ENCODE measurements at places on chromosomes 2 and 18.

- no peak for DNase-seq
Observed at GRCh38 chr2:63700271-63700670, 111.5 kb downstream of the MDH1 start.

DNA sequence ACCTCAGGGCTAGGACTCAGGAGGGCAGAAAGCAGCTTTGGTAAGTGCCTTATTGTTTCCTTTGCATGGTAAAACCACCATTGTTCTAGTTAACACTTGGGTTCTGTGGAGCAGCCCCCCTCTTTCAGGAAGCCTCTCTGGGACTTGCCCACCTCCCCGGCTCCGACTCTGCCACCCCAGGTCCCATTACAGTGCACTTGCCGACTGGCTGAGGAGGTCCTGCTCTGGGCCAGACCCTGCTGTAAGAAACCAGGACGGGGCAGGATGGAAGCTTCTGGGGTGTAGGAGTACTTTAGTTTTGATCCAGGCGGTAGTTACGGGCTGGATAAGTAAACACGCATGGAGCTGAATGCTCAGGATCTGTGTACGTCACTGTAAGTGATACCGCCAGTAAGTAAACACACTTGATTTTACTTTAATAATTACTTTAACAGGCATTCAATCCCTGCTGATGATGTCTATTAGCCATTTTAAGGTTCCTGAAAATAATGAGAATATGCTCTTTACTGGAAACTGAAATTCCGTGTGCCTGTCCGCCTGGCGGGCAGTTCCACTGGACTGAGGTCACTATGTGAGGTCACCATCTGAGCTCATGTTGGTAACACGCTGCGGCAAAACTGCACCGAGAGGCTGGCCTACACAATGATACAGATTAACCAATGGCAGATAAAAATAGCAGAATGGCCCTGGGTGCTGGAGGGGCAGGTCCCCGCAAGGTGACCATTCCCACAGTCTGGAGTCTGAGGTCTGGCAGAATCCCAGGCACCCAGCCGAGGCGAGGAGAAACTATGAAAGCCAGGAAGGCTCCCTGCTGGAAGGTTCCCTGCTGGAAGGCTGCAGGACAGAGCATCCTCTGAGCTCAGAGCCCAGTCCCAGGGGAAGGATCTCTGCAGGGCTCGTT is 25.2 kb downstream of the HS1BP3 start:
- no peak for DNase-seq

DNA sequence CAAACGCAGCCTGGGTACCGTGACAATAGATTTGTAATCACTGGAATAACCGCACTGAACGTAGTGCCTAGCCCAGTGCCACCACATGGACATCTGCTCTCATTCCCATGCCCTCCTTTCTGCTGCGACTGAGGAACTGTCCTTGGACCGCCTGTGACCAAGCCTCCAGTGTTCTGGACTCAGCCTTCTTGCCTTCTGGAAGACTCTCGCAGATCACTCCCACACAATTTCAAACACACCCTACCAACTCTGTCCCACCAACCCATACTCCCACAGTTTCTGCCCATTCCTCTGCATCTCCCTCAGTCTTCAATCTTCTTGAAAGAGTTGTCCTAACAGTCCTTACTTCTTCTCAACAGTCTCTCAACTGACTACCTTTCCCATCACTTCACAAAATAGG is 2.1 kb downstream of the RNF149 start:
- peak; percentile 34 for DNase-seq

GRCh38 chr2:43152186-43152585 is 74.2 kb downstream of the ZFP36L2 start:
- DNase-seq, result no peak

DNA sequence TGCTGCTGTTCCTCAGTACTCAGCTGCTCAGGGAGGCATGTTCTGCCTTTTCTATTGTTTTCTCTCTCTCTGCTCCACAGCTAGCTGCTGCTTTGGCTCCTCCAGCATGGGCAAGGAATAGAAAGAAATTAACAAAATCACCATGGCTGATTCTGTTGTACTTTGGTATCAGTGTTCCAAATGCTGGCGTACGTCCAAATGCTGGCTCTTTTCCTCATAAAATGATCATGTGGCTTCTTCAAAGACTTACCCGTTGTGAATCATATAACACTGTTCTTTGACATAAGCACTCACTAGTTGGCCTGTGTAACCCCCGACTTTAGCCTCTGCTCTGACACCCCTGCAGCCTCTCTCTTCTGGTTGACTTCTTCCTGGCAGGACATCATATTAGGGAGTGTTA is 547.6 kb downstream of the CPS1 start:
- no peak for DNase-seq

DNA sequence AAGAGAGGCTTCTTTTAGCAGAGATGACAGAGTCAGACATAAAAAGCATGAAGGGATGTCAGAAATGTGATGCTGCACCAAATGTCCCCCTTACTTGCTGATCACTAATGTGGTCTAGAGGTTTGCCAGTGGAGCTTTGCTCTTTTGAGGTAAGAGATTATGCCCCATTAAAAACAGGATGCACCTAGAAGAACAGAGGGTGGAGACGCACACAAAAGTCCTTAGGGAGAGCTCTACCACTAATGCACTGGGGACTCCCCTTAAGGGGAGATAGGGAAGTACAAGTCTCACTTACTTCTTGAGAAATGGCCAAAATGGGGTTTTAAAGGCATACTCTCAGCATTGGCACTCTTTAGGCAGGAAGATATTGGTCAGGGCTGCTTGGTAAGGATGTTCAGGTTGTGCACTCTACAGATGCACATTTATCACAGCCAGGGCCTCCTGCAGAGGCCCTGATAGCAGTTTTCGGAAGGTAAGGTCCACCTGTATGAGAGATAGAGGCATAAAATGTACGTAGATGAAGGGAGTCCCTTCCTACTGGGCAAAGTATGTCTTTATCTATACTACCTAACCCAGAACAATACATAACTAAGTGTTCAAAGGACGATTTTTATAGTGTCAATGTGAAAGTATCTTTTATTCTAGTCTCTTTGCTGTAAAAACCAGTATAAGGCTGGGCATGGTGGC is 17.0 kb upstream of the SCYGR1 start:
- DNase-seq, result no peak

GRCh38 chr2:145551686-145552085 is 1031.8 kb upstream of the ZEB2 start:
- no peak for DNase-seq

DNA sequence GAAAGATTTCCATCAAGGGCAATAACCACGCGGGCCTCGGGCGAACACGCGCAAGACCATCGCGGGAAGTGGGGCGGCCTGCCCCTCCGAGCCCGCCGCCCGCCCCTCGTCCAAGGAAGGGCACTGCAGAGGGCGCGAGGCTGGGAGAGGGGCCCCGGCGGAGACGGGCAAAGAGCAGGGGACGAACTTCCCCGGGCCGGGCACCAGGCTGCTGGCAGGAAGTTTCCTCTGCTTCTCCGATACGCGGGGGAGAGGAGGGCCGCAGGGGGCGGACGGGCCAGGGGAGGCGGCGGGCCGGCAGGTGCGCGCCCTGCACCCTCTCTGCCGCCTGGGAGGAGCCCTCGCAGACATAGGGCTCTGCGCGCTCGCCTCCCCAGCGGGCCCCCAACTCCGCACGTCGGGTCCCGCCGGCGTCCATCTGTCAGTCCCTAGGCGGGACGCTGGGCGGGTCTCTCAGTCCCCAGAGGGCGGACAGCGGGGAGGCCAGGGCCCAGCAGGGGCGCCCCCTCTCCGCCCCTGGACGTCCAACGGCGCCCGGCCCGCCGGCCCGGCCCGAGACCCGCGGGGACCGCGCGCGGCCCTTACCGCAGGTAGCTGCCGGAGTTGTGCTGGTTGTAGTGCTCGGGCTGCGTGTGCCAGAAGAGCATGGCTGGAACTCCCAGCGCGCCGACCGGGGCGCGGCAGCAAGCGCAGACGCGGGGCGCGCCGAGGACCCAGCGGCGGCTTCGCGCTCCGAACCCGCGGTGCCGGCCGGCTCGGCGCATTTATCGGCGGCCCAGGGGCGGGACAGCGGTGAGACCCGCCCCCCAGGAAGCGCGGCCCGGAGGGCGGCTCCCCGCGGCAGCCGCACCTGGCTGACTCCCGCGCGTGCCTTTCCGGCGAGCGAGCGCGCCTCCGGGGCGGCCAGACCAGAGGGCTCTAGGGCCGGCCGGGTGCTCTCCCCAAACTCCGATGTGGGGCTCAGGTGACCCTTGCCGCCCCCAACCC is at the start of gene TFCP2L1:
Gene TFCP2L1, minus strand, starts transcription at position 740 of the 987 bp plus-strand sequence. Its CDS starts 93 bp downstream, at position 647.
- DNase-seq, result no peak

- DNase-seq, result peak; percentile 17
Observed at GRCh38 chr2:227890495-227891079, 19.2 kb downstream of the DAW1 start.

DNA sequence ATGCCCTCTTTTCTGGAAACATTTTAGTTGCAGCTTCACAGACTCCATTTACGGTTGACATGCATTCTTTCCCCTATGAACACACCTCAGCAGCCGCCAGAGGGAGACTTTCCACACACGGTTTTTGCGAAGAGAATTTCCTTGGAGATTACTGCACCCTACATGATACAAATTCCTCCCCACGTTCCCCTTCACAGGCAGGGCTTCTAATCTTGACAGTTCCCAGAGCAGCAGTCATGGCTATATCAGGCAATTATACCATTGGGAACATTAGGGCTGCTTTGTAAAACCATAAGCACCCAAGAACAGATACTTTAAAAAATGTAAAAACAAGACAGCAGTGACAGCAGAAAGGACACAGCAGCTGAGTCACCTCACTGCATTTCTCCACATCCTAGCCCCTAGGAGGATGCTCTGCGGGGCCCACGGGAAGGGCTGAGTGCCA is 253.8 kb downstream of the TGIF1 start:
- peak; percentile 61 for DNase-seq

GRCh38 chr2:85503168-85503850 is 35.7 kb upstream of the MAT2A start:
- DNase-seq, result no peak

- DNase-seq, result no peak
Observed at GRCh38 chr18:62509779-62510178, 13.0 kb upstream of the ZCCHC2 start.

- no peak for DNase-seq
Observed at GRCh38 chr18:3911413-3911812, 461.4 kb downstream of the TGIF1 start.
